ENCODE measurements at places on chromosomes 11 and 22. TPM values are rescaled to one million over a fixed set of nuclear protein-coding genes. Genes with fewer than 3 reads are reported as not detected.
A peak's percentile ranks its signal among the peaks of the same experiment; 100 is the strongest.

DNA sequence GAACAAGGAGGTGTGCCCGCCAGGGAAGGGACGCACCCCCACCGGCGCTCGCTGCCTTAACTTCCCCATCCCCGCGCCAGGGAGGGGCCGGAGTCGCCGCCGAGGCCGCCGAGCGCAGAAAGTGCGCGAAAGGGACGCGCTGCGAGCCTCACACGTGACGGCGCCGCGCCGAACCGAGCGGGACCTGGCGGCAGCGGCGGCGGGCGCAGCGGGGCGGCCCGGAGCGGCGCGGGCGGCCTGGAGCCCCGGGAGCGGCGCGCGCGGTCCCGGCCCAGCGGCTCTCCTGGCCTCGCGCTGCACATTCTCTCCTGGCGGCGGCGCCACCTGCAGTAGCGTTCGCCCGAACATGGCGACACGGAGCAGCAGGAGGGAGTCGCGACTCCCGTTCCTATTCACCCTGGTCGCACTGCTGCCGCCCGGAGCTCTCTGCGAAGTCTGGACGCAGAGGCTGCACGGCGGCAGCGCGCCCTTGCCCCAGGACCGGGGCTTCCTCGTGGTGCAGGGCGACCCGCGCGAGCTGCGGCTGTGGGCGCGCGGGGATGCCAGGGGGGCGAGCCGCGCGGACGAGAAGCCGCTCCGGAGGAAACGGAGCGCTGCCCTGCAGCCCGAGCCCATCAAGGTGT lies at the start of gene SORL1:
Gene SORL1, plus strand, starts transcription at position 329 of the 623 bp plus-strand sequence. Its CDS starts 18 bp downstream, at position 347.
- peak; percentile 86 for DNase-seq

GRCh38 chr22:19853879-19854777 lies 546 bp downstream of the GNB1L start:
- peak; percentile 52 for DNase-seq

GRCh38 chr11:130865774-130866114 lies 50.5 kb downstream of the SNX19 start:
- peak; percentile 91 for DNase-seq

GRCh38 chr11:67584205-67584880 lies 731 bp downstream of the GSTP1 start:
- no peak for DNase-seq

Gene APOA5
- total RNA-seq = 757 TPM

DNA sequence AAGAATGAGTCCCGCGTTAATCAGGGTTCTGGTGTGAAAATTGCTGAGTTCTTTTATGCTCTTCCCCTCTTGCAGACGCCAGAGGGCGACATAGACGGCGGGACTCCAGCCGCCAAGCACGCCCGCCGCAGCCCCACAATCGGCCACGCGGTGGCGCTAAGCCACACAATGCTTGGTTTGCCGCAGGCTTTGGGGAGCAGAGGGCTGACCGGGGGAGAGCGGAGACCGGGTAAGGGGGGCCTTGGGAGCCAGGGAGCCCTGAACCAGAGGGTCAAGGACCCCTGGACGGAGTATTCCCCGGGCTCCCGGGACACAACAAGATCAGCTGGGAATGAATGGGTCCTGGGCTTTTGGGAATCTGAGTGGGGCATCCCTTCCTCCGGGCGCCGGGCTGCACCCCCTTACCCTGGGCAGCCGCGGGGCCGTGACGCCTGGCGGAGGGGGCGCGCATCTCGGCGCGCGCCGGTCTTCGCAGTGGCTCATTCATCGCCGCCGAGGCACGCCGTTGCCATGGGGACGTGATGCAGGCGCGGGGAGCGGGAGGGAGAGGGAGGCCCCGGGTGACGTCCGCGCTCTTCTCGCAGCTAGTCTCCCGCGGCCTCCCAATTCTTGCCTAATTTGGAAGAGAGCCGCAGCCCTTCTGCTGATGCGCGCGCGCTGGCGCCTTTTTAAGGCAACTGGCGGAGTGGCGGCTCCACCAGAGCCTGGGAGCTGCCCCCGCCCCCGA lies 12.2 kb upstream of the NPAS4 start:
- peak; percentile 82 for DNase-seq

- DNase-seq = no peak
Measured at GRCh38 chr11:82720267-82721065, 13.2 kb downstream of the FAM181B start.

- no peak for DNase-seq
Measured at GRCh38 chr11:120517801-120518291, 6.3 kb downstream of the GRIK4 start.

GRCh38 chr11:86810288-86810687 lies 9.9 kb downstream of the PRSS23 start:
- DNase-seq = no peak

Gene IL17REL
- total RNA-seq = not detected

DNA sequence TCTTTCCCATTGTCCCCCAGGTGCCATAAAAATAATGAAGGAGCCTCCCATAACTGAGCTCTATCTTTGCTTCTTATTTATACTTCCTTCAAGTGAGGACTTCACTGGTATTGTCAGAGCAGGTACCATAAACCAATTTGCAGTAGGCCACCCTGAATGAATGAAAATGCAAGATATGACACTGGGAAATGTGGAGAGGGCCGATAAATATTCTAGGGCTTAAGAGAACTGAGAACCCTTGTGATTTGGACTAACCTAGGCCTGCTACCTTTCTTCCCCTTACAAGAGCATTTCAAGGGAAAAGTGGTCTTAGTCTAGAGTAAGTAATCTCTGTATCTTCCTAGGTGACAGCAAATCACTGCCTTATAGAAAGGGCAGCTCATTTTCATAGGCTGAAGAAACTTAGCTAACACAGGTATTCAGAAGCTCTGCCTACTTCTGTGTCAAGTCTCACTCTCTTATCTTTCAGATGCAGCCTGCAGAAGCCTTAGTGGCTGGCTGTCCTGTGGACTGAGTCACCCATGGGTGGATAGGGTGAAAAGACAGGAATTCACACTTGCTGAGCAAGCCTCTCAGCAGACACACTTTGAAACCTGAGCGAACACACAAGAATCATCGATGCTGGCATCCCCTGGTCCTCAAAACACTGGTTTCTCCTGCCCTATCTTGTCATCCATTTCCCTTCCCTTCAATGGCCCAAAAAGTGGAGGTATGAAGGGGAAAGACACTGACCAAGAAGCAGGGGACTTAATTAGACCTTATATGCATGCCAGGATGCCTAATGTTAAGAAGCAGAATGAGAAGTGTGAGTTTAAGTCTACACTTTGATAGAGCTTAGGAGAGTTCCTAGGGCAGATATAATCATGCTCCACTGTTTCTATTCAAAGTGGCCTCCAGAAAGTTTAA lies 15.2 kb downstream of the NRIP3 start:
- no peak for DNase-seq

- no peak for DNase-seq
Measured at GRCh38 chr11:35553831-35554230, 28.4 kb upstream of the PAMR1 start.

DNA sequence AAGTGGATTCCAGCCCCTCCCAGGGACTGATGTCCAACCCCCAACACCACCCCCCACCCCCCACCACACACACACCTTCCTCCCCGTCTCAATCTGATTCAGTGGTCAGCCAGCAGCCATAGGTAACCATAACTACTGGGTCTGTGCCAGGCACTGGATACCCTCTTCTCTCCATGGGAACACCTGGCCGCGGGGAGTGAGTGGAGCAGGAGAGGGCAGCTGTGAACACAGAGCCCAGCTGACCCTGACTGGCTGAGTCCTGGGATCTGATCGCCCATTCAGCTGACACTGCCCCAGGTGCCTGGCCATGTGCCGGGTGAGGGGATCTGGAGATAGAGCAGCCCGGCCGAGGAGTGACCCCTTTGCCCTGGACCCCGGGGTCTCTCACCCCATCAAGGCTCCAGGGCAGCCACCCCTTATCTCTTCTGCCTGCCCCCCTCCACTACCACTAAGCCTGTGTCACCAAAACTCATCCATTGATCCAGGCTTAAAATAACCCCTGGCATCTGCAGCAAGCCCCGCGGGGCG lies 2.6 kb upstream of the SHISA8 start:
- no peak for DNase-seq

GRCh38 chr11:106520146-106520912 lies 442.9 kb downstream of the AASDHPPT start:
- DNase-seq = no peak

DNA sequence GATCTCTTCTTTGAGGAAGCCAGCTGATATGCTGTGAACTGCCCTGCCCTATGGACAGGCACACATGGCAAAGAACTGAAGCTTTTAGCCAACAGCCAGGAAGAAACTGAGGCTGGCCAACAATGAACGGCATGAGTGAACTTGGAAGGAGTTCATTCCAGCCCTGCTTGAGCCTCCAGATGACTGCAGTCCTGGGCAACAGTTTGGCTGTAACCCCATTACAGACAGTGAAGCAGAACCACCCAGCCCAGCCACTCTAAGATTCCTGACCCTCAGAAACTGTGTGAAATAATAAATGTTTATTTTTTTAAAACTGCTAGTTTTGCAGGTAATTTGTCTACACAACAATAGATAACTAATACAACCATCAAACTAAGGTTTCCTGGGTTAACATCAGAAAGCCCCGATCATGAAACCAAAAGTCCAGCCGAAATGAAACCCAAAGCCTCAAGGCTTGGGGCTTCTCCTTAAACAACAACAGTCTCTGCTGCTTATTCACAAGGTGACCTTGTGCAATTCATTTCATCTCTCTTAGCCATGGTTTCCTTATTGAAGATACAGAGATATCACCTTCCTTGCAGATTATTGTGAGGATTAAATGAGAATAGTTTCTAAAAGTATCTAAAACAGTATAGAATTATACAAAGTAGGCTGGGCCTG lies 31.4 kb downstream of the PAK1 start:
- DNase-seq = no peak

Gene C22orf23
- 0.25 TPM for total RNA-seq

Gene CHEK2
- 2.7 TPM for total RNA-seq

DNA sequence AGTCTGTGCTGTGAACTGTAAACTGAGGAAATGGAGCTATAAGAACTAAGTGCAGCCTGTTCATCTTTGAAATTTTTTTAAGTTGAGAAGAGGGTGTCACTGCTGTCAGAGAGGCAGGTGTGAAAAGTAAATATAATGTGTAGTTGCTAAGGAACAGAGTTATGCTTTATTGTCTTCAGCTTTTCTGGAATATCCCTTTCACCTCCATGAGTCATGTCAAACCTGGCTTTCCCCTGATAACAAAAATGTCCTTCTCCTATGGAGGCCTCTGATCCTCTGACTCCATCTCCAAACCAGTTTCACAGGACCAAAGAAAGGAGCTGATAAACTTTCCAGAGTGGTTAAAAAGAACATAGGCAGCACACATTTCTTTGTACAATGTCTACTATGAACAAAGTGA lies 12.8 kb upstream of the MUC15 start:
- no peak for DNase-seq

- no peak for DNase-seq
Measured at GRCh38 chr11:67662835-67663531, 11.4 kb downstream of the ALDH3B2 start.

GRCh38 chr11:105573091-105573490 lies 36.8 kb upstream of the GRIA4 start:
- DNase-seq = no peak

- no peak for DNase-seq
Measured at GRCh38 chr11:122724520-122724919, 69.0 kb downstream of the UBASH3B start.

Gene CEP164
- total RNA-seq = 11.7 TPM

Gene SMTNL1
- not detected for total RNA-seq

DNA sequence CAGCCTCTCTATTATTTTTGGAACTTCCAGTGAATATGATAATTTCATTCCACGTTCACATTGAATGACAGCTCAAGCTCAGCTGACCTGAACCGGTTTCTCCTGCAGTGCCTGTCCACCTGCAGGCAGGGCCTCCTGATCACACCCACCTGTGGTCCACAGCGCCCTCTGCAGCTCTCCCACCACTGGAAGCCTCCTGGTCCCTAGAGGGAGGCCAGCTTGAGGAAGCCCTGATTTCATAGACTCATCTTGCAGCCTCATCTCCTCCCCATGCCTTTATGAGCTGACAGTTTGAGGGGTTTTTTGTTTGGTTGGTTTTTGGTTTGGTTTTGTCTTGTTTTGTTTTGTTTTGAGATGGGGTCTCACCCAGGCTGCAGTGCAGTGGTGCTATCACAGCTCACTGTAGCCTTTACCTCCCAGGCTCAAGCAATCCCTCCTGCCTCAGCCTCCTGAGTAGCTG lies 29.9 kb upstream of the MALAT1 start:
- DNase-seq = no peak

DNA sequence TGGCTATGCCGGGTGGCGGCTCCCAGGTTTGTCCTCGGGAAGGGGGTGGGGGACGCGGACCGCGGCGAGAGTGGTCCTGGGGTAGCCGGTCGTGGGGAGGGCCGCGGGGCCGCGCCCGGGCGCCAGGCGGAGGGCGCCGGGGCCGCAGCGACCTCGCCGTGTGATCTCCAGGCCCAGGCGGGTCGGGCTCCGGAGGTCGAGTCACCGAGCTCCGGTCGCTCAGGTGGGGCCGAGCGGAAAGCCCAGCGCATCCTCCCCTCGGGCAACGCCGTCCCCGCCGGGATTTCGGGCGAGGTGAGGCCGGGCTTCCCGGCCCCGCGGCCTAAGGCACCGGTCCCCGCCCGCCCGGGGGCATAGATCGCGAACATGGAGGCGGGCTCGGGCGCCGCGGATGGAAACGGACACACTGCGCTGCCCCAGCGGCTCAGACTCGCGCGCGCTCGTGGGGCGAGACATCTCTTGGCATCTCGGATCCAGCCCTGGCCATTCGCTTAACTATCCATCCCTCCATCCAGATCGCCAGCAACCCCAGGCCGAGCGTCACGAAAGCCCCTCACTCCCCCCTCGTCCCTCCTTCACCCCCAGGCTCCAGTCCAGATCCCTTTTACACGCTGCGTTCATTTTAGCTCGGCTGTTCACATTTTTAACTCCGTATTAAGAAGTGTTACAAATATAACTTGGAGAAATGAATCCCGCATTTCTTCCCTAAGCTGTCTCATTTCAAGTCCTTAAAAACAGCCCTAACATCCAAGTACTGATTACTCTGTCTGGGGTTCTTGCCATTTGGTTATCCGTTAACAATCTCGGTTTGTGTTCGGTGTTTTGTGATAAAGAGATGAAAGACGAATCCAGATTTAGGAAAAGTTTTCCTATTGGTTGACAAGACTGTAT lies 460 bp downstream of the ZC3H12C start:
- peak; percentile 74 for DNase-seq

DNA sequence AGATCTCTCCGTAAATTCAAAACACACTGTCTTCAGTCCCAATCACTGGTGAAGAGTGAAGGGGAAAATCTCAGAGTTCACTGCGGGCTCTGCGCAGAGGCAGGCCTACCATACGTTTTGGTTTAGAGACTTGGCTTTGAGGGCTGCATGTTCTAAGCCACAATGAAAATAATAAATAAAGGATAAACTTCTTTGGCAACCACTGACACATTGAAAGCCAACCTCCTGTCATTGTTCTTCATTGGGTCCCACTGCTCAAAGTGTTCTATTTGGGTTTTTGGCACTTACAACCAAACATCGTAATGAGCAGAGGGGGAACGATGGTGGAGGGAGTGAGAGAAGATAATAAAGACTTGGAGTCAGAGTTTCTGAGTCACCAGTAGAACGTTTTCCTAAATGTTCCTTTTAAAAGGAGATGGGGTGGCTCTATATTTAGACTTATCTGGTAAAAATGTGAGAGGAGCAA lies 472.9 kb downstream of the SOX6 start:
- DNase-seq = no peak

- no peak for DNase-seq
Measured at GRCh38 chr11:6738590-6738989, 33.2 kb downstream of the OR2AG2 start.

Gene CADM1
- 27.2 TPM for total RNA-seq

GRCh38 chr11:126585774-126586491 lies 230.4 kb downstream of the ST3GAL4 start:
- peak; percentile 48 for DNase-seq

GRCh38 chr11:120877746-120878365 lies 146.0 kb upstream of the TBCEL start:
- no peak for DNase-seq
